ENCODE measurements at places on chromosomes 7 and 10.
A peak's percentile ranks its signal among the peaks of the same experiment; 100 is the strongest.

DNA sequence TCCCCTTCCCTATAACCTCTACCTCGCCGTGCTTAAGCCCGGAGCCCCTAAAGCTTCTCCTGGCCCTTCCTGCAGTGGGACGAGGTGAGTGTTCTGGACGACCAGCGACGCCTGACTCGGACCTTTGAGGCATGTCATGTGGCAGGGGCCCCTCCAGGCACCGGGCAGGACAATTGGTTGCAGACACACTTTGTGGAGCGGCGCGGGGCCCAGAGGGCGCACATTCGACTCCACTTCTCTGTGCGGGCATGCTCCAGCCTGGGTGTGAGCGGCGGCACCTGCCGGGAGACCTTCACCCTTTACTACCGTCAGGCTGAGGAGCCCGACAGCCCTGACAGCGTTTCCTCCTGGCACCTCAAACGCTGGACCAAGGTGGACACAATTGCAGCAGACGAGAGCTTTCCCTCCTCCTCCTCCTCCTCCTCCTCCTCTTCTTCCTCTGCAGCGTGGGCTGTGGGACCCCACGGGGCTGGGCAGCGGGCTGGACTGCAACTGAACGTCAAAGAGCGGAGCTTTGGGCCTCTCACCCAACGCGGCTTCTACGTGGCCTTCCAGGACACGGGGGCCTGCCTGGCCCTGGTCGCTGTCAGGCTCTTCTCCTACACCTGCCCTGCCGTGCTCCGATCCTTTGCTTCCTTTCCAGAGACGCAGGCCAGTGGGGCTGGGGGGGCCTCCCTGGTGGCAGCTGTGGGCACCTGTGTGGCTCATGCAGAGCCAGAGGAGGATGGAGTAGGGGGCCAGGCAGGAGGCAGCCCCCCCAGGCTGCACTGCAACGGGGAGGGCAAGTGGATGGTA lies 9.2 kb downstream of the EPHB6 start:
- DNase-seq: no peak

DNA sequence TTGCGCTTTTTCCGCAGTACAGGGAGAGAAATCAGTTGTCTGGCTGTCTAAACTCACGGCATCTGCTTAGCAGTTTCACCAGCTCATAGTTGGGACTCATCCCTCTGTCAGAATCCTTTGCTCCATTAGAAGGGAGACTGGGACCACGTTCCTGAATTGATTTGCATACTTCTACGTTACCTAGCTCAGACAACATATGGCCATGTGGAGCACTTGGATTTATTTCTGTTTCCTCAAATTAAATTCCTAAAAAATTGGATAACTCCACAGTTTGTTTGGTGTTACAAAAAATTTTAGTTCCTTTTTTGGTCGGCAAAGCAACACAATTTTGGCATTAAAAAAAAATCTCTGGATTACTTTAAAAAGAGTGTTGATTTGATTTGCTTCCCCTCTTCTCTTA lies 614.0 kb downstream of the AUTS2 start:
- no peak for DNase-seq

DNA sequence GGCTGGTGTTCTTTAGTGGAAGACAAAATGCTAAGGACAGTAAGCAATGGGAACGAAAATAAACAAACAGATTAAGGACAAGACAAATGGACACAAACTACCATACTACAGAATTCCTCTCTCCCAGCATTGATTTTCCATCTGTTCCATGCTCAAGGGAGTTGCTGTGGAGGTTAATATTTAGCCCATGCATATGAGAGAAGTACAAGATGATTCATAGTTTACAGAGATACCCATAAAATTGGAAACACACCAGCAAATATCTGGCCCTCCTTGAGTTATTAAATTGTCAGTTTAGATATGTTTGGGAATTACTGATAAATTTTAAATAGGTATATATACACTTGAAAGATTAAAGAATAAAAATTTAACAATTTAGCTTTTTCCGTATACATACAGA lies 69.8 kb downstream of the GLI3 start:
- DNase-seq: no peak

DNA sequence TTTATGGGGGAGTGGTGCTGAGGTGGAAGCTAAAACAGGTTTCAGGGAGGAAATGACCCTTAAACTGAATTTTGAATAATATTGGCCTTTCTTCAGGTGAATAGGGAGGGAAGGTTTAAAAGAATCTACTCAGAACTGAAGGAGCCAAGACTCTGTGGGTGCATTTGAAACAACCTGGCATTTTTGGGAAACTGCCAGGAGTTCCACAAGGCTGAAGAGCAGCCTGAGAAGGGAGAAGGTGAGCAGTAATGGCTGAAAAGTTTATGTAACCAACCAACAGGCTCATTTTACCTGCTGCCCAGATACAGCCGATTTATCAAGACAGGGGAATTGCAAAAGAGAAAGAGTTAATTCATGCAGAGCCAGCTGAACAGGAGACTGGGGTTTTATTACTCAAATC lies 4.0 kb upstream of the PANK1 start:
- DNase-seq: no peak

DNA sequence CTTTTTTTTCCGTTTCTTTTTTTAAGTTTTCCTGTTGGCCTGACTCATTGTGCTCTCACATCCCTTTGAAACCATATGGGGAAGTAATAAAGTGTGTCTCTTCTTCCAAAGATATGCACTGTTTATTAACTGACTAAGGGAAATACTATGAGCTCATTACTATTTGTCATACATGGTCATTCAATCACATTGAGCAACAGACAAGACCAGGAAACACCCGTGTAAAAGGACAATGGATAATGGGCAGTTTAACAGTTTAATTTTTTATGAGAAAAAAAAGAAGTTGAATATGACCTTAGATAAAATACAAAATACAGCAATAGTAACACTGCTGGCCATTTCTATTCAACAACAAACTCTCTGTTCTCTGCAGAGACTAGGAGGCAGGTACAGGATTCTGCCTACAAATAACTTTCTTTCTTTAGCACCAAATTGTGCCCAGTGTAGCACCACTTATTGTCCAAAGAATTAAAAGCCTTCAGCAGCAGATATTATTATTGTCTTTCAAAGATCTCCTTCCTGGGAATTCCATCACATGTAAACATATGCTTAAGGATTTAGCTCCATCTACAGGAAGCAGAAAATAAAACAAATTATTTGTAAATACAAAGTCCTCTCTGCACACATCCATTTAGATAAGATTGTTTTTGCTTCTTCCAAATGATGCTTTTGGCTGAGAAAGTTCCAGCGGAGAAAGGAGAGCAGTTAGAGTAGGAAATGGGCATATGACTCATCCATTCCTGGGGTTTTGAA lies 55.0 kb upstream of the AKR1E2 start:
- DNase-seq: no peak

GRCh38 chr7:36784991-36785940 lies 61.0 kb upstream of the AOAH start:
- no peak for DNase-seq

- no peak for DNase-seq
Observed at GRCh38 chr10:209357-209756, 74.1 kb downstream of the ZMYND11 start.

DNA sequence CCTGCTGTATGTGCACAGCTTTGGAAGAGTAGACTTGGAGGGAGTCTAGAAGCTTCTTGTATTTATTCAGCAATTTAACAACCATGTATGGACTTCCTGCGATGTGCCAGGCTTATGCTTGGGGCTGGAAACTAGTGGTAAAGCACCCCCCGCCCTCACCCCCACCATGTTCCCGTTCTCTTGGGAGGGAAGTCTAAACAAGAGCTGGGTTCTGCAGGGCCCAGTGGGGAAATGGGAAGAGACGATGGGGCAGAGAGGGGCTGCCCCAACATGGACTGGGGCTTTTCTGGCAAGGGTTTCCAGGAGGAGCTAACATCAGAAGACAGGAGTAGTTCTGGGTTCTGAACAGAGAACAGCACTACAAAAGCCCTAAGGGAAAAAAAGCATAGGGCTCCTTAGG lies 8.0 kb downstream of the RASSF4 start:
- DNase-seq: no peak

DNA sequence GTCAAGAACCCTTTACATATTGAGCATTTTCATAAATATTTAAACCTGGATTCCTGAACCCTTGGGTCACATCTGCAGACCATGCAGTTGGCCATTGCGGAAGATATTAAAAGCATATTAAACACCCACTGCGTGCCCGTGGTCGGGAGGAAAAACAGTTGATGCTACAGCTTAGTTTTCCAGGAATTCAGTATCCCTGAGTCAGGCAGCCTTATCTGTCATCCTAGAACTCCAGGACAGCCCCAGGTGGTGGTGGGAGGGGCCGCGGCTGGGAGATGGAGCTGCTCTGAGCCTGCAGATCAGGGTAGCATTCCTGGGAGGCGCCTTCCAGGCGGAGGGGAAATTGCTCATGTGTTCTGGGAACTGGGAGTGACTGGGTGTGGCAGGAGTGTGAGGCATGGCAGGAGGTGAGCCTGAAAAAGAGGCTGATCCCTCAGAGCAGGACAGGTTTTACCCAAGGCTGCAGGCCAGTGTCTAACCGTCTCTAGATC lies 222.9 kb upstream of the SH2B2 start:
- peak; percentile 62 for DNase-seq

DNA sequence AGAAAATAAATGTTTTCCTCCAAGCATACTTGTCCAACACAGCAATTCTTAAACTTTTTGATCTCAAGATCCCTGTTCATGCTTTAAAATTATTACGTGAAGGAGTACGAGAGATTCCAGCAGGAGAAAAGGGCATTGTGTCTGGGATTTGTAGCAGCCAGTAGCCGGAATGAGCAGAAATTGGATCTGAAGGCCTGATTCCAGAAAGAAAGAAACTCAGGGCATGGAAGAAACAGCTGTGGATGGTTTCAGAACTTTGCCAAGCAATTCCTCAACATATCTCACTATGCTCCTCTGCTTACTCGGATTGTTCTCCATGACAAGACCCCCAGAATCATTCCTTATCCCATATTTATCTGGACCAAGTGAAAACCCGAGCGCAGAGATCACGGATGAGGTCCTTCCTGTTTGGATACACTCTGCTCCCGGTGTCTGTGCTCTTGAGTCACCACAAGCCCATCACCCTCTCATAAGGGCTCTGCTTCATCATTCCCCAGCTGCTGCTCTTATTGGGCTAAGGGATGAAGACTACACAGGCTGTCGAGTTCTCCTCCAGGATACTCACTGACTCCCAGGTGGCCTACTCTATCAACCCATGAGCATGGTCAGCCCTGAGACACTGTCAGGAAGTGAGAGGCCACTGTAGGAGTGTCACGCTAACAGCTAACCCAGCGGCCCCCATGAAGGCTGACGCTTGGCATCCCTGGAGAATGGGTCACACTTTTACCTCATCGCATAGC lies 121.0 kb upstream of the LANCL2 start:
- DNase-seq: no peak

GRCh38 chr10:103888113-103888841 lies 29.7 kb downstream of the STN1 start:
- no peak for DNase-seq

GRCh38 chr10:76112826-76113150 lies 681.4 kb downstream of the LRMDA start:
- no peak for DNase-seq

- DNase-seq: no peak
Observed at GRCh38 chr7:1043552-1044188, 676 bp upstream of the GPR146 start.

DNA sequence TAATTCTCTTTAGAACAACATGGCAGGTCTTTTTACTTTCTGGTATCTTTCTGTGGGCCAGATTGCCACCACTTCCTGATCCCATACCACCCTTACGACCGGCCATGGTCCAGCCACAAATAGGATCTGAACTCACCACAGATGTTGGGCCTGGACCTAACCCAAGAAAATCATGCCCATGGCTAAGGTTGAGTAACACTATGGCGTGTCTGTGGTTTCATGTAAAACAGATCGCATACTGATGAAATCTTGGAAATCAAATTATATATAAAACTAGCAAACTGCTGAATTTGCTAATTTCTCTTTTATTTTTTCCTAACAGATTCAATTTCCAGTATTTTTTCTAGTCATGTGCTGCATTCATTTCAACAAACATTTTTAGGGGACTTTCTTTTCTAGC lies 77.2 kb downstream of the CH25H start:
- DNase-seq: no peak

DNA sequence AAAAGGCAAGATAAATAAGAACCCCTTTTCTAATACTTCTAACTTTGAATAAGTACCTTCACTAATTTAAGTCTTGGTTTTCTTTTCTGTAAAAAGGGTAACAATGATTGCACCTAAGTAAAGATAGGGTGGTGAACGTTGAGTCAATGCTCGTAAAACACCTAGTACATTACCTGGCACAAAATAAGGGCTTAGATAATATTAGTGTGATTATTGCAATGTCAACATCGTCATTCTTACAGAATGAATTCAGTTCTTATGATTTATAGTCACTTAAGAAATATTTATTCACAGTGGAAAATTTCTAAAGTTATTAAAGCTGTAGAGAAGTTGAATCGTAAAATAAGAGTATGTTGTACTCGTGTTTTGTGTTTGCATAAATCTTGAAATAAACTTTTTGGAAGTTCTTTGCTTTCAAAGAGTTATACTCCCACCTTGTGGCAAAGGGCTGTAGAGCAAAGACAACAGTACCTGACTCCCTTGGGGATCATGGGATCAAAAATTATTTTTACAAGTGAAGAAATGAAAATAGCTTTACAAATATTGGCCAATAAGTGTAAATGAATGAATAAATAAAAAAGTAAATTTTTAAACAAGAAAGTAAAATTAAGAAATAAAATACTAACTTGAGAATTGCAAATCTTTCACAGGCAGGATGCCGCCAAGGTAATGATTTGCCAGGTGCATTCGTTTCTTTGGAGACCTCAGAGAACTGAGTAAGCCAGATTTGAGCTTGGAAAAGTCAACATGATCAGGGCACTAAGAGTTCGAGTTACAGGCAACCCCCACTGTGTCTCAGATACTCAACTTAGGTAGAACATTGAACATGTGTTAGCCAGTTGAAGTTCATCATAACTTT lies 285.8 kb upstream of the CACNA2D1 start:
- DNase-seq: no peak

- DNase-seq: no peak
Observed at GRCh38 chr7:144148224-144148827, 25.4 kb downstream of the OR2A14 start.

DNA sequence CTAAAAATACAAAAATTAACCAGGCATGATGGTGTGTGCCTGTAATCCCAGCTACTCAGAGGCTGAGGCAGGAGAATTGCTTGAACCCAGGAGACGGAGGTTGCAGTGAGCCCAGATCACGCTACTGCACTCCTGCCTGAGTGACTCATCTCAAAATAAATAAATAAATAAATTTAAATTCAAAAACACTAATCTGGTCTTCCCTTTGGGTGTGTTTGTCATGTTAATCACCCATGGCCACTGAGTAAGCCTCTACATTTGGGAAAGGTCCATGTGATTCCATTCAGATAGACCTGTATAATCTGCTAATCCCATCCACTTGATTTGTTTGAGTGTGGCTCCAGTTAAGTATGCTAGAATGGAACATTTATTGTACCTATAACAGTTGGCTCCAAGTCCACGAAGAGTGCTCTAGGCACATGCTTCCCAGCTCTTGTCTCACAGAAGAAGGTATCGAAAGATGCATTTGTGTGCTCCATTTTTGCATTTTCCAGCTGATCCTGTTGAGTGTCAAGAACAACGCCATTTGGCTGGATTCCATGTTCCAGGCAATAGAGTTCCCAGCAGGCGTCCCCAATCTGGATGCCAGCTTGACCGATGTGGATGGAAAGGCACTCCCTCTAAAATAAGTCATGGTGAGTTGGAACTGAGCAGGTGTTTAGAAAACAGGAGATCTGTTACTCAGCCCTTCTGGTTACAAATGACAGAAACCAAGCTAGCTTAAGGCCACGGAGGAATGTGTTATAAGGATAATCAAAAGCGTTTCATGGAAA lies 4.0 kb downstream of the TUBAL3 start:
- no peak for DNase-seq

GRCh38 chr10:78374331-78375028 lies 340.8 kb downstream of the RPS24 start:
- no peak for DNase-seq

- no peak for DNase-seq
Observed at GRCh38 chr10:89262086-89263051, 10.8 kb upstream of the LIPA start.
